ENCODE measurements at places on chromosomes 2 and 18.

- peak; percentile 38 for DNase-seq
Observed at GRCh38 chr2:238238766-238239542, 884 bp downstream of the HES6 start.

- DNase-seq = no peak
Observed at GRCh38 chr18:7196421-7196820, 34.5 kb upstream of the LRRC30 start.

DNA sequence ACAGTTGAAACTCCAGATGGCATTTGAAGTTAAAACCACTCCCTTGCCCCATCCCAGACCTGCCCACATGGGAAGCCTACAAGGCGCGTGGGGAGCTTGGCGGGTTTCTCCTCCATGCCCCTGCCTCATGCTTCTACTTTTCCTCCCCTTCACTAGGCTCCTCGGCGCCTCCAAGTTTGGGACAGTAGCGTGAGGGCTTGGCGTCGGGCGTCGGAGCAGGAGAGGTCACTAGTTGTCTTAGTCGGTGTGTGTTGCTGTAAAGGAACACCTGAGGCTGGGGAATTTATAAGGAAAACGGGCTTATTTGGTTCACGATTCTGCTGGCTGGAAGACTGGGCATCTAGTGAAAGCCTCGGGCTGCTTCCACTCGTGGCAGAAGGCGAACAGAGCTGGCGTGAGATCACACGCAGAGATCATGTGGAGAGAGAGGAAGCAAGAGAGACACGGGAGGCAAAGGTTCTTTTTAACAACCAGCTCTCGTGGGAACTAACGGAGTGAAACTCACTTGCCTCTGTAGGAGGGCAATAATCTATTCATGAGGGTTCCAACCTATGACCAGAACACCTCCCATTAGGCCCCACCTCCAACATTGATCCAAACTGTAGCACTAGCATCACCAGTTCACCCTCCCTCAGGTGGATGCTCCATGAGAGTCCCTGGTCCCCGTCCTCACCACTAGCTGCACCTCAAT lies 25.3 kb downstream of the ITM2C start:
- no peak for DNase-seq

- peak; percentile 84 for DNase-seq
Observed at GRCh38 chr18:63348508-63349136, 18.4 kb downstream of the KDSR start.

DNA sequence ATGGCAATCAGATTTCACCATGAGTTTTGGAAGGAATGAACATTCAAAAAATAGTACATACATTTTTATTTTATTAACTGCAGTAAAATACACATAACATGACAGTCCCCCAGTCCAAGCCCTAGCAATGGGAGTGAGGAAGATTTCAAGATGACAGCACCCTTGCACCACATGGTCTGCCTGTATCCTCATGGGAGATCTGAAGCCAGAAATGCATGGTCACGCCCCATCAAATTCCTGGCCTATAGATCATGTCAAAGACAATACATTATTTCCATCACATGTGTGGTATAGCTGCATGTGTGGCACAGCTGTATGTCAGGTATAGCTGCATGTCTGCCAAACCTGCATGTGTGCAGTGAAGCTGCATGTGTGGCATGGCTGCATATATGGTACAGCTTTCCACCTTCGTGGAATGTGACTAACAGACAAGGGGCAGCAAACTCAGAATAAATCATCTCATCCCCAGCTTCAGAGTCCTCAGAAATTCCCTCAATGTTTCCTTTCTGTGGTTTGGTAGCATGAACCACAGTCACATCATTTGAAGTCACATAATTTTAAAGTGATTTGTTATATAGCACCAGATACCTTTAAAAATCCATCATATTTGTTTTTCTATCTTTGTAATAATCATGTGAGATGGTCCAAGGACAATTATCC lies 518.2 kb upstream of the SOX11 start:
- no peak for DNase-seq

DNA sequence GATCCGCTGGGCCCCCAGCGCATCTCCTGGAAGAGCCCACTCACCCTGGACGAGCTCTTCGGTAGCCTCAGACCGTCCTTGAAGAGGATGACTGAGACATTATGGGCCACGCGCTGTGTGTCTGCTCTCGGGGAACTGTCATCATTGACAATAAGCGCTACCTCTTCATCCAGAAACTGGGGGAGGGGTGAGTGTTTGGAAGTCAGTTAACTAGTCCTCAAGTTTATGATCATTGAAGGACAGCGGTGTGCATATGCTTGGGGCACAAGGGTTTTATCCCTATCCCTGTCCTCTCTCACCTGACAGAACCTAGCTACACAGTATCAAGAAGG lies 586 bp downstream of the STK16 start:
- no peak for DNase-seq

- DNase-seq = no peak
Observed at GRCh38 chr2:105732101-105732500, 12.6 kb upstream of the NCK2 start.

- no peak for DNase-seq
Observed at GRCh38 chr18:72866901-72867745, 664 bp downstream of the NETO1 start.

- DNase-seq = no peak
Observed at GRCh38 chr2:70936979-70937811, 1.5 kb downstream of the ATP6V1B1 start.

GRCh38 chr18:65336411-65336810 lies 414.4 kb upstream of the CDH7 start:
- no peak for DNase-seq

DNA sequence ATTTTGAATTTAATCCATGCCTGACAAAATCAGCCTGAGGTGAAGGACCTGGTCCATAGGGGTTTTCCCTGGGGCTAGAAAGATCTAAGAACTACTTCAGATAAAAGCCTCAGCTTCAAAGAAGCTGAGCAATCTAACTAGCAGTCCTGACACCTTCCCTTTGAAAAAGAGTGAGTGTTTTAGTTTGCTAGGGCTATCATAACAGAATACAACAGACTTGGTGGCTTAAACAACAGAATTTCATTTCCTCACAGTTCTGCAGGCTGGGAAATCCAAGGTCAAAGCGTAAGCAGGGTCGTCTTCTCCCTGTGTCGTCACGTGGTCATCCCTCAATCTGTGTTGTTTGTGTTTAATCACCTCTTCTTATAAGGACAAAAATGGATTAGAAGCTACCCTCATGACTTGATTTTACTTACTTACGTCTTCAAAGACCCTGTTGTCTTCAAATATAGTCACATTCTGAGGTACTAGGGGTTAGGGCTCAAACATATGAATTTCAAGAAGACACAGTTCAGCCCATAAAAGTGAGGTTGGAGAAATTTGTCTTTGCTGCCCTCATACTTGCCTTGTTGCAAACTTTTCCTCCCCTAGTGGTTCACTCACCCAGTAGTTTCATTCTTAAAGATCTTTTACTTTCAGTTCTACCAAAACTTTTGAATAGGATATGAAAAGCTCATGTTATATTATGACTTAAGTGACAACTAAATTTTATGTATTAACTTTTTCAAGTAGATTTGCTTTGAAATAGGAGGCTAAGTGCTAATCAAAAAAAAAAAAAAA lies 673.8 kb downstream of the ARHGAP15 start:
- DNase-seq = peak; percentile 59

DNA sequence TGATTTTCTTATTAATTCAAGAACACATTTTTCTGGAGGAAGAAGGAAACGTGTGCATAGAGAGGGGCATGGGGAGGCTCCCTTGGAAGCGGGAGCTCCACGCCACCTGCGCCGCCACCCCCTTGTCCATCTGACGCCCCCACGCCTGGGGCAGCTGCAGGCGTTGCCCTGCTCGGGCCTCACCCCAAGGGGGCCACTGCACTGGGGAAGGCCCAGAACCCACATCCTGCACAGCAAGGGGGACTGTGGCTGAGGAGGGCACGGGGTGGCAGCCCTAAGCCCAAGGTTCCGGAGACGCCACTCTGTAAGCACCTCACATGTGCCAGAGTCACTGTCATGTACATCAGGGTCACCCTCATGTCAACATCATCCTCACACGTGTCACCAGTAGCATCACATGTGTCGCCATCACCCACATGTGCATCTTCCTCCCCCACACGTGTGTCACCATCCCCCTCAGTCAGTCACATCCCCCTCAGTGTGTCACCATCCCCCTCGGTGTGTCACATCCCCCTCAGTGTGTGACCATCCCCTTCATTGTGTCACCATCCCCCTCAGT lies 486.7 kb upstream of the SALL3 start:
- DNase-seq = no peak

- DNase-seq = no peak
Observed at GRCh38 chr2:81872006-81872405, 1567.5 kb upstream of the LRRTM1 start.

DNA sequence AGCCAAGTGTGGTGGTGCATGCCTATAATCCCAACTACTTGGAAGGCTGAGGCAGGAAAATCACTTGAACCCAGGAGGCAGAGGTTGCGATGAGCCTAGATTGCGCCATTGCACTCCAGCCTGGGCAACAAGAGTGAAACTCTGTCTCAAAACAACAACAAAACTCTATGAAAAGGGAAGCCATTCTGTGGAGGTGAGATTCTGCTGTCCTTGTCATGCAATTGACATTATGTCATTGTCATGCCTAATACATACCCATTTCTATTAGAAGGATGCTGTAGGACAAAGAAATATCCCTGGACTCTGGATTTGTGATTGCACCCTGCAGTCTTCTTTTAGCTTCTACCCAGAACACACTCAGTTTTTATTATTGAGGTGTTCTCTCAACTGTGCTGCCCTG lies 8.6 kb downstream of the RASGRP3 start:
- no peak for DNase-seq

GRCh38 chr2:95305380-95306061 lies 8.4 kb downstream of the KCNIP3 start:
- no peak for DNase-seq

GRCh38 chr2:224894356-224894755 lies 147.9 kb downstream of the DOCK10 start:
- peak; percentile 55 for DNase-seq
